ENCODE measurements at places on chromosomes 5 and 9.

GRCh38 chr9:70257502-70257901 is 1.3 kb upstream of the SMC5 start:
- no peak for DNase-seq

DNA sequence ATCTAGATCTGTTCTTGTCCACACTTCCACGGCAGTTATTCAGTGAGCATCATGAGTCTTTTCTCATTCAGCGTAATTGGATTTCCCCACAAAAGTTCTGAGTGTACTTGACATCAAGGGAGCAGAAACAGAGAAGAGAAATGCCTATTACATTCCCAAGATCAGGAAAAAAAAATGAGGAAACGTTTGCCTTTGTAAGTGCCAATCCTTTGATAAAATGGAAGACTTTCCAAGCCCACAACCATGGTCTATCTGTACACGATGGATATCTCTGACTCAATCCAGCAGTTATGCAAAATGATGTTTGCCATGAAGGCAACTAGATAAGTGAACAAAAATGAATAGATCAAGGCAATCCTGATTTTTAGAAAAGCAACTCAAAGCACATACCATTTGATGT is 235.9 kb downstream of the DOCK8 start:
- DNase-seq: no peak

DNA sequence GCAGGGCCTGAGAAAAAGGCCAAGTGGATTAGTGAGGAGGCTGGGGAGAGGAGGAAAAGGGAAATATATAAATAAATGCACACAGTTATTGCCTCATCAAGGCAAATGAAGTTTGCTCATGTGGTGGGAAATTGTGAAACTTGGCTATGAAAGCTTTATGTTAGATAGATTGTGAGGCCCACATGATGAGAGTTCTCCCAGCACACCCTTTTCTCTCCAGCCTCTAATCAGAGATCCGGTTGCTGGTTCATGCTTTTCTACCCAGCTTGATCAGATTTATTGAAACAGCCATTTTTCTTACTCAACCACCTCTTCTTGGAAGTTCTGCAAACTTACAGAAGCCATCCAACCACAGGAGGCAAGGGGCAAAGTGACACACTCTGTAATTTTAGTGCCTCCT is 125.8 kb upstream of the KLF4 start:
- DNase-seq: no peak

DNA sequence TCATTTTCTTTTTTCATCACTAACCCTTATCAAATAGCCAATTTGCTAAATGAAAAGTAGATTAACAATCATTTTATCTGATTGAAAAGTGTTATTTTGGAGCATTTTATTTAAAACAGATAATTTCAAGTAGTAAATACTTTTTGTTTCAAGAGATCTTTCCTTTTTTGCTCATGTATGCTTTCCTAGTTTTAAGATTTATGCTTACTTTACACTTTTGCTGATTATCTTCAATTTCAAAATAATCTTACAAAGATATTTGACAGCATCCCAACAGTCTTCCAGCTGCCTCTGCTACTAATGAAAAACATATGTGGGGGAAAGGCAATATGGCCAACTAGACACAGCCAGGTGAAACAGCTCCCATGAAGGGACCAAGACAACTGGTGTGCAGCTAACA is 1027.3 kb upstream of the CDH9 start:
- no peak for DNase-seq

DNA sequence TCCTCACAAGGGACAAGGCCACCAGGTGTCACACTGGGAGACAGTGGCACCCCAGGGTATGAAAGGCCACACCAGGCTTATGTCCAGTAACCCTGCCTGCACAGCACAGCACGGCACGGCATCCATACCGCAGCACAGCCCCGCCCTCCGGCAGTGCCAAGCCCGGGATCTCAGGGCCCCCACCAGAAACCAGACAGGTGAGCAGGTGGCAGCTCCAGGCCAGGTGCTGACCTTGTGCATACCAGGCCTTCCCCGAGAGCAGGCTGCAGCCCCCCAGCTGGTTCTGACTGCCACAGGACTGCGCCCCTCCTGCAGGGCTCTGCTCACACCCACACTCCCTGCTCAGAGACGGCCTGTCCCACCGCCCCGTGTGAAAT is 56.5 kb downstream of the ADAMTS2 start:
- DNase-seq: no peak

DNA sequence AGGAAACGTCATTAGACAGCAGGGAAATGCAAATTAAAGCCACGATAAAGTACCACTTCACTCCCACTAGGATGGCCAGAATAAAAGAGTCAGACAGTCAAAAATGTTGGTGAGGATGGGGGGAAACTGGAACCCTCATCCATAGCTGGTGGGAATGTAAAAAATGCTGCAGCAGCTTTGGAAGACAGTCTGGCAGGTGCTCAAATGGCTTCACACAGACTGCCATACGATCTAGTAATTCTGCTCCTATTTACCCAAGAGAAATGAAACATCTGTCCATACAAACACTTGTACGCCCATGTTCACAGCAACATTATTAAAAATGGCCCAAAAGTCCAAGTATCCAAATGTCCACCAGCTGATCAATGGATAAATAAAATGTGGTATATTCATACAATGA is 158.9 kb upstream of the PHYKPL start:
- DNase-seq: no peak

GRCh38 chr9:91060520-91061343 is 259.1 kb downstream of the SYK start:
- DNase-seq: no peak

GRCh38 chr9:95363051-95363841 is 45.7 kb upstream of the FANCC start:
- no peak for DNase-seq

GRCh38 chr5:137636830-137637714 is 98.8 kb downstream of the KLHL3 start:
- no peak for DNase-seq

DNA sequence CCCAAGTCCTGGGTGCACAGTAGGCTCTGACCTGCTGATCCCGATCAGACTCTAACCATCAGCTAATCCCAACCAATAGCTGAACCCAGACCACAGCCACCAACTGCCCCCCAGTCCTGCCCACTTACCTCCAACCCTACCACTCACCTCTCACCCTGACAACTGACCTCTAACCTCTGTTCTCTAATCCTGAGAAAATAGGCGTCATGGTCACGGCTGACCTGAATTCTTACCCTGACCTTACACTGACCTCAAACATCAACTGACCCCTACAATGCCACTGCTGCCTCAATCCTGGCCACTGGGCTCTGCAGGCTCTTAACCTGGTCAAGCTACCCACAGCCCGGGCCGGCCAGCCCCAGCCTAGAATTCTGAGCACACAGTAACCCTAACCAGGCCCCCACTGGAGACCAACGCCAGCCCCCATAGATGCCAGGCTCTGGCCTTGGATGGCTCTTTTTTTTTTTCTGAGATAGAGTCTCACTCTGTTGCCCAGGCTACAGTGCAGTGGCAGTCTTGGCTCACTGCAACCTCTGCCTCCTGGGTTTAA is 63.8 kb upstream of the ASS1 start:
- DNase-seq: no peak

Data from CD4-positive, alpha-beta T cell treated with Interleukin-6 at 100 ng/mL for 8 hours (primary cell).